ENCODE measurements at places on chromosomes 6 and 20.

DNA sequence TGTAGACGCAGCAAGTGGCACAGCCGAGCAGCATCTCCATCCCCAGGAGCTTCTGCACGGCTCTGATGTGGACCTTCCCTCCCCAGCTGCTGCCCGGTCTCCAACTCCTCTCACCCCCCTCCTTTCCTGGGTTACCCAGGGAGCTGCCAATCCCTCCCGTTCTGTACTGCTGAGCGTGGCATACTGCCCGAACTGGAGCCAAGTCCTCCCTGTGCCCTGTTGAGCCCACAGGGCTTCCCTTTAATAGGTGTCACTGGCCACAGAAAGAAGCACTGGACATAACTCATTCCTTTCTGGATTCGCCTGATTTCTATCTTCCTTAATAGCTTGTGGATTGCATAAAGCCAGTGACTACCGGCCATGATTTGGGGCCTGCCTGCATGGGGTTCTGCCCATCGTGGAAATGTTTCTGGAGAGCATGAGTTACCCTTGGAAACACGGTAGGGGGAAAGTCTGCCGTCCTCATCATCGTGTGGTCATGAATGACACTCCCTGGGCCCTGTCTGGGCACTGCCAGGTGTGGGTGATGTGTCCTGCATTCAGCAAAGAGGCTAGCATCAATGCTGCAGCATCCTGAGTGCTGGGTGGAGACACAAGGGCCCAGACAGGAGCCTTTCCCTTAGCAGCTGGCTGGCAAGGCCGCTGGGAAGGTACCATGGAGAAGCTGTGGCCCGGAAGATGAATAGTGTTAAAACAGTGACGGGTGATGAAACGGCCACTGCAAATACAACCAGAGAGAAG is 189.7 kb downstream of the SYNDIG1 start:
- DNase-seq, result no peak

DNA sequence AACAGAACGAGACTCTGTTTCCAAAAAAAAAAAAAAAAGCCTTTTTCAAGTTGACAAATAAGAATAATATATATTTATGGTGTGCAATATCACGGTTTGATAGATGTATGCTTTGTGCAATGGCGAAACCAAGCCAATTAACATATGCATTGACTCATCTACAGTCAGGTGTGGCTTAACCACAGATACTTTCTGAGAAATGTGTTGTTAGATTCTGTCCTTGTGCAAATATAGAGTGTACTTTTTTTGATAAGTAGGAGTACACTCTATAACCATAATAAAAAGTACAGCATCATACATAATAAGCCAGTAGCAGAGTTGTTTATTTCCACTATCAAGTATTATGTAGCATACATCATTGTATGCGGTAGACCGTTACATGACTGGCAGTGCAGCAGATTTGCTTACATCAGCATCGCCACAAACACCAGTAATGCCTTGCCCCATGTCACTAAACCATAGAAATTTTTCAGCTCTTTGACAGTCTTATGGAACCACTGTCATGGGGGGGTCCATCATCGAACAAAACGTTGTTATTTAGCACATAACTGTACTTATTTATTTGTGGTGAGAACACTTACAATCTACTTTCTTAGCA is 59.2 kb downstream of the TMEM170B start:
- no peak for DNase-seq

DNA sequence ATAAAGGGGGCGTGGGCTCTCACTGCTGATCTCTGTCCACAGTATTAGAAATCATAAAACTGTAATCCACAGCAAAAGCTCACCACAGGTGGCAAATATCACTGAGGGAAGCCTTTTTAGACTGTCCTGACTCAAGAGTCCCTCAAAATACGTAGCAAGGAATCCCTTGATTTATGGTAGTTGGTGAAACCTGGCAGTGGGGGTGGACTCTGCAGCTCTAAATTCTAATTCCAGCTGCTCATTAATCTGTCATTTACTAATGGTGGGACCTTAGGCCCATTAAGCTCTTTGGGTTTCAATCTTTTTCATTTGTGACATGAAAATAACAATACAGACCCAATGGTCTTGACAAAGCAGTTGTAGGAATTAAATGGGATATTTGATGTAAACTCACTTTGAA is 32.3 kb downstream of the GMDS start:
- DNase-seq, result no peak

DNA sequence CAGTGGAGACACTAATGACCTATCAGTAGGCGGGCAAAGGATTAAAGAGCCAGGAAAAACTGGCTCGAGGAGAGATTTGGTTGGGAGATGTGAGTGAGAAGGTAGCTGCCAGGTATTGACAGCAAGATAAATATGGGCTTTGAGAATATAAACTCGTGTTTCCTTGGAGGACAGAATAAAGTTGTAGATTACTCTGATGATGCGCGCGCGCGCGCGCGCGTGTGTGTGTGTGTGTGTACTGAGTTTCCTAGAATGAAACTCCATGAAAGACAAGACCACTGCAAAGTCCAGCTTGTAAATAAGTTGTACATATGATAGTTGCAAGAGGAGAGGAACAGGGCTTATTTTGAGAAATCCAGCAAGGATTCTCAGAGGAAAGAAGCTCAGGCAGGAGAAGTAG is 13.3 kb upstream of the TREM2 start:
- DNase-seq, result no peak

DNA sequence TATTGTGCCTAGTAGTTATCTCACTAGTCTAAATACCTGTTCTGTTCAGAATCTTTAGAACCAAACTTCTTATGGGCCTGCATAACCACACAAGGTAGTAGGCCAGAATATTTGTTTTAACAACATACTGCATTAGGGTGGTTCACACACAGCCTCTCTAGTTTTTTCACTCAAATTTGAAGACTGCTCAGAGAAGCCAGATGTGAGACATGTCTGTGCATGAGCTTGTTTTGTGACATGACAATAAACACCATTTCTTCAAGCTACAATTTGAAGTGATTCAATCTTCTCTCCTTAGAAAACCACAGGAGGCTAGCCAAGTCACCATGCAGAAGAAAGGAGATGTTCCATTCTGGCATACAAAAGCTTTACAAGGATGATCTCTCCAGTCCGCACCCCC is 135.6 kb downstream of the MMS22L start:
- DNase-seq, result no peak

GRCh38 chr6:166244353-166245045 is 63.7 kb downstream of the PRR18 start:
- DNase-seq, result no peak

DNA sequence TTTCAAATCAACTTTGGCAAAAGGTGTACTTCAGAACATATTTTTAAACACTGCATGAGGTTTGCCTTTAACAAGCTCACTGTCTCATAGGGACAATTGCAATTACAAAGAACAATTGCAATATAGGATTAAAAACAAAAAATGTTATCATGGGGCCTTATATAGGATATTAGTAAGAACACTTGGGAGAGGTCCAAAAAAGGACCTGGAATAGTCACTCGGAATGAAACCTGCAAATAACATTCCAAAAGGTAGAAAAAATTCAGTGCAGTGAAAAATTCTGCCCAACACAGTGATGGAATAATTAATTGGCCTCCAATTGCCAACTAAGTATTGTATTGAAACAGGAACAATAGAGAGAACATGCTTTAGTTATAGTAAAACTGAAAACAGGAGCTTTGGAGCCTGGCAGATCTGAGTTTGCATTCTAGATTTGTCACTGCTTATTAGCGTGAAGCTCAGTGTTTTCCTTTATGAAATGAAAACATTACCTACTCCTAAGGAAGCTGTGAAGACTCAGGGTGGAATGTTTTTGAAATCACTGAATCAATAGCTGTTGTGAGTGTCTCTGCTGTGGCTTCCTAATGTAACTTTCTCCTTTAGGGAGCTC is 172.6 kb upstream of the BMP5 start:
- DNase-seq, result no peak

DNA sequence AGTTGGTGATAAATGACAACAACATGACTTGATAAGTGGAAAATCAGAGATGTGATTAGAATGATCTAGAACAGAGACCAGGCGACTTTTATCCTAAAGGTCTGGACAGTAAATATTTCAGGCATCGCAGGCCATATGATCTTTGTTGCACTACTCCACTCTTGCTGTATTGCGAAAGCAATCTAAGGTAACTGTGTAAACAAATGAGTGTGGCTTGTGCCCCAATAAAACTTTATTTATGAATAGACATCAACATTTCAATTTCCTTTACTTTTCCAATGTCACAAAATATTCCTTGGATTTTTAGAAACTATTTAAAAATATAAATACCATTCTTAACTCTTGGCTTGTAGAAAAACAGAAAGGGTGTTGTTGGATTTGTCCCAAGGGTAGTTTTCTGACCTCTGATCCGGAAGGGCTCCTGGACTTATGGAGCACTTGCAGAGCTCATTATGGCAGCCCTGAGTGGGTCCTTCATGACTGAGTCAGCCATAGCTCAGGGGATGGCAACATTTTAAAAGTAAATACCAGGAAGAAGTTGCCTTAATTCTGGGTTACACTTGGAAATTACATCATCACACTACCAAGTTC is 34.5 kb downstream of the IL20RA start:
- no peak for DNase-seq

DNA sequence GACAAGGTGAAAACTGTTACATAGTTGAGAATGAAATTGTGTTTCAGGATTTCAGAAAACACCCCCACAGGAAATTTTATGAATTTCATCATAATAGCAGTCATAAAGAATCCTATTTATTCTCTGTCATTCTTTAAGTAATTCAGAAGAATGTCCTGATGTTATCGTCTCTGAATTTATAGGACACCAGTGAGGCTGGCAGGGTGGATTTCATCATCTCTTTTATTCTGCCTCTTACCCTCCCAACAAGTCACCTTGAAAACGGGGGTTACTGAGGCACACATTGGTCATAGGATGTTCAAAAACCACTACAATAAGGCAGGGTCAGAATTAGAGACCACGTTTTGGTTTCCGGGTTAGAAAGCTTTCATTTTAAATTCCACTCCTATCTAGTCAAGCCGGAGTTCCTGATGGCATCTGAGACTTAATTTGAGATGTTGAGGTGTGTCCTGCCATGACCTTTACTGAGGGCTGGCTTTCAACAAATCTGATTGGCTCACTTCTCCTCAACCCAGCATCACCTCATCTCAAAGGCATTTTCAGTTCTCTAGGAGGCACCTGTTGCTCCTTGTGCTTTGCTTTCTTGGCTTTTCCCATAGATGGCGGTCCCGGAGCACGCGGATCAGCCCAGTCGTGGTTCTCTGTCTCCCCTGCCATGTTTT is 230.6 kb upstream of the SUPT3H start:
- DNase-seq, result no peak

GRCh38 chr6:53418288-53418687 is 69.5 kb upstream of the ELOVL5 start:
- no peak for DNase-seq

DNA sequence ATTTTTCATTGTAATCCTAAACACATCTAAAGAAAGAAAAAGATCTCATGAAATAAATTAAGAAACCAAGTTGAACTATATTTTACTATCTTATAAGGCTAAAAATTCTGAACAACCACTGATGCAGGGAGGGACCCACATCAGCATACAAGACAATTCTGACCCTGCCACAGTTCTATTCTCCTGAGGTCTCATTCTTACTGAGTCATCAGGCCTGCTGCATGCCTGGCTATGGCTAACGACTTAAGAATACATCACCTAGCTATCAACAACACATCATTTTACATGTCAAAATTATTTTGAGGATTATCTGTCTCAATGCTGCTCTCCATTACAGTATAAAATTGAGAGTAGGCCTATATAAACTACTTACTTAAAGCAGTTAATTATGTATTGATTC is 52.9 kb downstream of the FBXL4 start:
- DNase-seq, result no peak

DNA sequence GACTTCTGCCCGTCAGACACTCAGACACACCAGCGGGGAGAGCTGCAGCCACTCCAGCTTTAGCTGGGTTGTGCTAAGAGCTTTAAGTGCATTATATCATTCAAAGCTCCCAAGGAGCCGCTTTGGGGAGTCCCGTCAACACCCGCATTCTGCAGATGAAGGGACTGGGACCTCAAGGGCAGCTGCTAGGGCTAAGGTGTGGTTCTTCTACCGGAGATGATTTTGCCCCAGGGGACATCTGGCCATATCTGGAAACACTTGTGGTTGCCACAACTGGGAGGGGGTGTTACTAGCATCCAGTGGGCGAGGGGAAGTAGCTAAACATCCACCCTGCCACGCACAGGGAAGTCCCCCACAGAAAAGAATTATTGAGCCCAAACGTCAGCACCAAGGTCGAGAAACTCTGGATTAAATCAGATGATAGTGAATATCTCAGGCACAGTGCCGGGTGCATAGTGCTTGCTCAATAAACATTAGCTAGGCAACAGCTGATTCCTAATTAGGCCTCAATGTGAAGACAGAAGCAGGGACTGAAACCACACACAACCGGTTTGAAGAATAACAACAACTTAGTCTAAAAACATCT is 29.6 kb downstream of the PMEPA1 start:
- no peak for DNase-seq

GRCh38 chr6:168131464-168132415 is 52.7 kb upstream of the FRMD1 start:
- no peak for DNase-seq

DNA sequence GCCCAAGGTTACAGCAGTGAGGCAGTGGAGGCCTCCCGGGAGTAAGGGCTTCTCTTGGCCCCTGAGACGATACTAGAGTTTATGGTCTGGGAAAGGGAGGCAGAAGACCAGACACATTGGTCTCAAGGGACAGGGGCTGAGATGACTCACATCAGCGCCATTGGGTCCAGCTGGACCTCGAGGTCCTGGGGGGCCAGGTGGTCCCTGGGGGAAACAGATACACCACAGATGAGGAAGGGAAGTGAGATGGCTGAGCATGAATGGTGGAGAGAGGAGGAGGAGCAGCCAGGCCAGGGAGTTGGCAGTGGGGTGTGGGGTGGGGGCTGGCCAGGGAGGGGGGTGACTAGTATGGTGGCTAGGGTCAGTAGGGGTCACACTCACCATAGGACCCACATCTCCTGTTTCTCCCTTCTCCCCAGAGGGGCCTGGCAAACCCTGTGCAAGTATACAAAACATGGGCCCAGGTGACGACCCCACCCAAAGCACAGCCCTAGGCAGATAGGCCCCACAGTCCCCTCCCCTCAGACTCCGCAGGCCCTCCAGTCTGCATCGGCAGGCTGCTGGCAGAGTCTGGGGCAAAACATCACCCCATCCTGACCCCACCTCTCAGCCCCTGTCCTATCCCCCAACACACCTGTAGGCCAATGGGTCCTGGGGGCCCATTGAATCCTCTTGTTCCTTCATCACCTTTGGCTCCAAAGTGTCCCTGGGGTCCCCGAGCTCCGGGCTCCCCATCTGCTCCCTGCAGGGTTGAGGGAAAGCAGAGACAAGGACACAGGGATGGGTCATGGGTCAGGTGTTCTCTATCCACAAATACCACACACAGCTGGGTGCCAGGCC is 21.9 kb downstream of the COL11A2 start:
- DNase-seq, result no peak

DNA sequence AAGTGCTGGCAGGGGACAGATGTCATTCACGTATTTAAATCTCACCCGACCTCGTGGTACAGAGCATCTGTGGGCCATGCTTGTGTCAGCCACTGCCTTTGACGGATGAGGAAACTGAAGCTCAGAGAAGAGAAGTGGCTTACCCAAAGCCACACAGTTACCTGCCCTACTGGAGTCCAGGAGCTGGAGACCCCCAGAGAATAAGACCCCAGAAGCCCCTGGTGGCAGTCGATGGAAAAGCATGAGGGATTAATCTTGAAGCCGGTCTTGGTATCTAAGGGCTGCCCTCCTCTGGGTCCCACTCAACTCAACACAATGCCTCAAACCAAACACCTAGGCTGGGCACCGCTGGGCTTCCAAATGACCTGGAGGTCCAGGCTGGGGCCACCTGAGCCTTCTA is 83.1 kb downstream of the GRM4 start:
- DNase-seq, result no peak

- DNase-seq, result no peak
These were observed 126.7 kb downstream of the DST start for GRCh38 chr6:56516003-56516402.

Data from T follicular helper cell (primary cell).